ENCODE measurements at places on chromosomes 7 and 10.

- DNase-seq = no peak
Measured at GRCh38 chr7:48637382-48637781, 287.0 kb upstream of the CDC14C start.

GRCh38 chr10:100895346-100895745 is 17.4 kb upstream of the SLF2 start:
- no peak for DNase-seq

DNA sequence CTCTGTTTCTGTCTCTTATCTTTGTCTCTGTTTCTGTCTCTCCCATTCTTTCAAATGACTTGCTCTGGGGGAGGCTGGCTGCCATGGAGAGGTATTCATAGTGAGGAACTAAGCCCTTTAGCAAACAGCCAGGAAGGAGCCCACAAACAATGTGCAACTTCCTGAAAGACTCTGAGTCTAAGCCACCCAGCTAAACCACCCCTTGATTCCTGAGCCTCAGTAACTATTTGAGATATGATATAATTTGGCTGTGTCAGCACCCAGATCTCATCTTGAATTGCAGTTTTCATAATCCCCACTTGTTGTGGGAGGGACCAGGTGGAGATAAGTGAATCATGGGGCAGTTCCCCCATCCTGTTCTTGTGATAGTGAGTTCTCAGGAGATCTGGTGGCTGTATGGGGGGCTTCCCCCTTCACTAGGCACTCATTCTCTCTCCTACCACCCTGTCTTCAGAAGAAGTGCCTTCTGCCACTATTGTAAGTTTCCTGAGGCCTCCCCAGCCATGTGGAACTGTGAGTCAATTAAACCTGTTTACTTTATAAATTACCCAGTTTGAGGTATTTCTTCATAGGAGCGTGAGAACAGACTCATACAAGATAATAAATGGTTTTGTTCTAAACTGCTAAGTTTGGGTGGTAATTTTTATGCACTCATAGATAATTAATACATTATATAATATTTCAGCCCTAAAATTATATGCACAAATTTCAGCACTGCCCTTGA is 121.2 kb upstream of the FOXP2 start:
- DNase-seq = no peak

DNA sequence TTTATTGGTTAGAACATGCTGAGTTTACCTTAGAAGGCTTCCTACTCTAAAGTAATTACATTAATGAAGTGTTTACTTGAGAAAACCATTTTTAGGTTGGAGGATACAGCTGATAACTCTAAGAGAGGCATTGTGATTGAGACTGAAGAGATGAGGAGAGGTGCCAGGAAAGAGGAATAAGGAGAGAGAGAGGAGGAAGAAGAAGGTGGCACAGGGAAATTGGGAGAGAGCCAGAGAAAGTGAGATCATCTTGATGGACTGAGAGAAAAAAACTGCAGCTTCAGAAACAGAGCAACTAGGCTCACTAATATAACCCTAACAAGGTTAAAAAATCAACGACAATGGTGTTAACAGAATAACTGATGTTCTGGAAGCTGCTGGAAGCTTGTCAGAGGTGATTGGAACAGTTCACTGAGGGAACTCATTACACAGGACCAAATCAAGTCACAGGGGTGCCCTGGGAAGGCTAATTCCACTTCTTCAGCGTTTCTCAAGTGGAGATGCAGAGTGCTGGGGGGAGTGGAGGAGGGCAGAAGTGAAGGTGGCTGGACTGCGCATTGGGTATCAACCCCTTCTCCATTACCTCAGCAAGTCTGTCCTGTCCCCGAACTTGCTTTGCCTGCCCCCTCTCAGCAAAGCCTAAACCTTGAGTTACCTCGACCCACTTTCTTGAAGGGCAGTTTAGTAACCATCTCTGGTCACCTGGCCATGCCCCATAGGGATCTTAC is 6.9 kb upstream of the SORBS1 start:
- DNase-seq = no peak

All from right lung (tissue), 10 donors.